ENCODE measurements at places on chromosomes 2 and 18.

DNA sequence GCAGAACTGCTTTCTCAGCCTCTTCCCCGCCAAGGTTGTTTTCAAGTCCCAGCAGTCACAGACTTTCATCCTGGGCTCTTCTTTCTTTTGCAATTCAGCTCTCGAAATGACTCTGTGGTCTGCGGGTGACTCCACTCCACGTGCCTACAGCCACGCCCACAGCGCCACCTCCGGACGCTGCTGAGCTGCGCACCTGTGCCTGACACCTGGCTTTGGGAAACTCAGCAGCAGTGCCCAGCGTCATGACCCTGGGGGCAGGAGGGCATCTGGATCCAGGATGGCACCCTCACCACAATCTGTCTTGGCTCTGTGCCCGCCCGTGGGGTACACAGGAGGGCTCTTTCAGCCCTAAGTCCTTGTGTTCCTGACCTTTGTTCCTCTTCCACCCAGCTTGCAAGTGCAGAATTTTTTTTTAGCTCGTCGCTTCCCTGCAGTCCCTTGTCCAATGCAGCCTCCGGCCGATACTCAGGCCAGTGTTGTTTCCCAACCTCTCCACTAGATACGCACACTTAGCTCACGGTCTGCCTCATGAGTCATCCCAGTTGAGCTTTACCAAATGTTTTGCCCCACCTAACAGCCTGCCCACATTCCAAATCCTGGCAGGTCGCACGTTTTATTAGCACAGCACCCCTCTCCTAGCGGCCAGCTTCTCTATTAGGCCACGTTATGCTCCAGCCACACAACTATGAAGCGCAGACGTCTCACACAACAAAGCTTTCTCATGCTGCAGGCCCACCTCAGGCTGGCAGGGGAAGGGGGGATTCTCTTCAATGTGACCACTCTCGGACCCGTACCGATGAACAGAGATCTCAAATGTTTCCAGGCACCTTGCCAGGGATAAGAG lies 6.5 kb upstream of the CAPN10 start:
- DNase-seq = peak; percentile 72

DNA sequence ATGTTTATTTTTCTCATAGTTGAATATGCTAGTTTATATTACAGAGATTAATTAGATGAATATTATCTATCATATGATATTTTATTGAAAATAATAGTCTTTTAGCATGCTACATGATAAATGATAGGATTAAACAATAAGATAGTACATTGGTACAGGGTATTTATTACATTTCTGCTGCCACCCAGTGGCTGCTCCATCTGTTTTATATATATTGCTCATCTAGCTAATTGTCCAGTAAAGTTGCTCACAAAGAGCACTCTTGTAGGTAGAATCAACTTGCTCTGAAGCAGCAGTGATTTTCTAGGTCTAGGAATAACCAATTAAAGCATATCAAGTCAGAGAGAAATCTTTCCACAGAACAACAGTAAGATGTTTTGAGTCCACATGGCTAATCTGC lies 183.3 kb downstream of the ASXL3 start:
- DNase-seq = no peak

DNA sequence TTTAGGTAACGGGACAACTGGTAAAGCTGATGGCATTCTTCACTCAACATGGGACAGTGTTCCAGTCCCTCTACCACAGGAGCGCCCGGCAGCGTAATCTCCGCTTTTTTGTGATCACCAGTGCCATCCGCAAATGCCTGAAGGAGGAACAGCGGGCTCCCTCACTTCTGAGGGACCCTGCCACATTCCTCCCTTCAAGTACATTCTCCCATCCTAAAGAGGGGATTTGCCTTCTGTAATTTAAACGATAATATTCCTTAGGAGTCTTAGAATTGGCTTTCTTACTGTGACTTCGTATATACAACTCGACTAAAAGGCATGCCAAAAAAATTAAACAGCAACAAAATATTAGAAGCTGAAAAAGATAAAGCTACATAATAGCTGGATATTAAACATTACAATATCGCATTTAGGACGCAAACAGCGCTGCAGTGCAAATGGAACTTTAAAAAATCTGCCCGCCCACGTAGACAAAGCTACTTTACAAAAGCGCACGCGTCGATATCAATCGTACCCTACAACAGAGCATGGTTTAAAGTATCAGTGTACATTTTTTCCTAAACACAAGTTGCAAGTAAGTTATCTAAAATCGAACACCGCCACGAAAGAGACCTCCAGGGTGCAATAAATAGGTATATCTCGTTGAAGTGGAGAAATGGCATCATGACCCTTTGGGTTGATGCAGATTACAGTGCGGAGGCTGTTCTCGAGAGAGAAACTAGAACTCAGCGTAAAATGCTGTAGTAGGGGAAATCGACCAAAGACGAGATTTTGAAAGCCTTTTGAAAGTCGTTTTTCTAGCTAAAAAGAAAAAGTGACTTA lies 2.3 kb upstream of the VSNL1 start:
- no peak for DNase-seq

- DNase-seq = no peak
Measured at GRCh38 chr2:229870903-229871656, 50.7 kb downstream of the TRIP12 start.

DNA sequence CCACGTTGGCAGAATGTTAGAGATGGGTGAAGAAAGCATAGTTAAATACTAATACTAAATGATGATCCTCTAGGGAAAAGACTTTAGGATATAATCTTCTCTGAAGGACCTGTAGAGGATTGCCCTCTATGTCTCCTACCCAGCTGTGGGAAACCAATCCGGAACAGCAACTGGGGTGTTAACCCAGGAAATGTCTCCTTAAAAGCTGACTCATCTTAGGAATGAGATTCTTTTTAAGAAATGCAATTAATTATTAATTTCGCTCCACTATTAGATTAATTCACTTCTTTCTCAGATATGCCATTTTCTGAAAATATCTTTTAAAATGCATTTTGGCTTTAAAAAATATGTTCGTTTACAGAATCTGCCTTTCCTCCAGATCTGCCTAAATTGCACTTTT lies 7.4 kb downstream of the SCN3A start:
- DNase-seq = no peak

DNA sequence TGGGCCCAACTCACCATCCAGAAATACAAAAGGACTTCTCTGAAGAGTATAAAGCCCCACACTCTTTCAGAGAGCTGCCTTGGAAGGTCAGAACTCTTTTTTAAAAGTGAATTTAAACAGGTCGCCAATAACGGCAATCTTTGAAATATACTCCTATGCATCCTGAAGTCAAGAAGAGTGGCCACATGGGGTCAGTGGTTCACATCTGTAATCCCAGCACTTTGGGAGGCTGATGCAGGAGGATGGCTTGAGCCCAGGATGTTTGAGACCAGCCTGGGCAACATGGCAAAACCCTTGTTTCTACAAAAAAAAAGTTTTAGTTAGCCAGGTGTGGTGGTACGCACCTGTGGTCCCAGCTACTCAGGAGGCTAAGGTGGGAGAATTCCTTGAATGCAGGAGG lies 68.1 kb upstream of the FZD7 start:
- DNase-seq = no peak

GRCh38 chr2:234816491-234816890 lies 135.3 kb upstream of the SH3BP4 start:
- DNase-seq = no peak

DNA sequence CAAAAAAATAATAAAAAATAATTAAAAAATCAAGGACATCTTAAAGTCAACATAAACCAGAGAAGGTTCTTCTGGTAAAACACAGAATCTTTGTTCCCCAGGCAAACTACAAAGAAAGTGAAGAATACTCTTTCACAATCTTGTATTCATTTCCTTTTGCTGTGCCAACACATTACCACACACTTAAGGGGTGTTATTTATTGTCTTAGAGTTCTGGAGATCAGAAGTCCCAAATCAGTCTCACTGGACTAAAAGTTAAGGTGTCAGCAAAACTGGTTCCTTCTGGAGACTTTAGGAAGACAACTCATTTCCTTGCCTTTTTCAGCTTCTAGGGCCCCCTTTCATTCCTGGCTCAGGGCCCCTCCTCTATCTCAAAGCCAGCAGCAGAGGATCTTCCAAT lies 12.2 kb upstream of the CAB39 start:
- no peak for DNase-seq

- no peak for DNase-seq
Measured at GRCh38 chr2:99980176-99980575, 162.2 kb downstream of the AFF3 start.

DNA sequence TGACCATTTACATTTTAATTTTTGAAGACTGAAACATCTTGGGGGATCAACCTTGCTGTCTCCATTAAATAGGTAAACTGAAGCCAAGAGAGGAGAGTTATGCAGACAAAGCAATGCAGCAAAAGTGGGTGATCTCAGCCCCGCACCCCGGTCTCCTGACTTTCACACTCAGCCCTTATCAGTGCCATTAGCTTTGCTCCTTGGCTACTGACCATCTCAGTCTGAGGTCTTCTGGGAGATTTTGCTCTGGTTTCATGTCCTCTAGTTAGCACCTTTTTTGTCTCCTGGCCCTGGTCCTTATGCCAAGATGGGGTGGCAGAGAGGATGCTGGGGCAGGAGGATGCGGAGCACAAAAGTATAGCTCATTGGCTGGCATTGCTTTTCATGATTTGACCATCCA lies 61.4 kb downstream of the SETBP1 start:
- DNase-seq = no peak

All from activated naive CD8-positive, alpha-beta T cell treated with anti-CD3 and anti-CD28 coated beads for 36 hours (primary cell).